Stimulated activated CD8-positive, alpha-beta memory T cell treated with anti-CD3 and anti-CD28 coated beads, Interleukin-7, amount 100 ng/mL, for 24 hours (primary cell): ENCODE measurements at places on chromosomes 2 and 18.

DNA sequence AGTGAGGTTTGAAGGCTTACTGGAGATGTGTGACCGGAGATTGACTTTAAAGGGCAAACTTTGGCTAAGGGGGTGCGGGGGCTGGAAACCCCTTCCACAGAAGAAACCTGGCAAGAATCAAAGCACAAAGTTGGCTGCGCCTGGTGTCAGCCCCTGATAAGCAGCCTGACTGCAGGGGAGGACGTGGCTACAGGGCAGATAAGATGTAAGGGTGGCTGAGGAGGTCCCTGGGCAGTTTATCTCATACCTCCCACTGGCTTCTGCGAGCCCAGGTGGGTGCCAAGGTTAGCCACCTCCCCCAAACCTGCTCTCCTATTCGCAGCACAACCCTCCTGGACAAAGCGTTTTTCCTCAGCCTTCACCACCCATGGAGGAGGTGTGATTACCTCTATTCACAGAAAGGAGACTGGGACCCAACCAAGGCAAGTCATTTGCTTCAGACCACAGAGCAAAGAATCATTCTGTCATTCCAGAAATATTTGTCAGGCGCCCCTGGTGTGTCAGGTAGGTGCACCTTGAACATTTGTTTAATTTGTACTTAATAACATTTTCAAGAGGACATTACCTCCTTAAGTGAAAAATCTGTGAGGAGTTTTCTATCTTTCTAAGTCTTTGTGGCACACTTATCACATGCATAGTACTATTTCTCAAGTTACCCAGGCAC lies 73.1 kb upstream of the IL1R1 start:
- DNase-seq, result no peak

GRCh38 chr2:223316342-223316741 lies 264.4 kb downstream of the KCNE4 start:
- no peak for DNase-seq

DNA sequence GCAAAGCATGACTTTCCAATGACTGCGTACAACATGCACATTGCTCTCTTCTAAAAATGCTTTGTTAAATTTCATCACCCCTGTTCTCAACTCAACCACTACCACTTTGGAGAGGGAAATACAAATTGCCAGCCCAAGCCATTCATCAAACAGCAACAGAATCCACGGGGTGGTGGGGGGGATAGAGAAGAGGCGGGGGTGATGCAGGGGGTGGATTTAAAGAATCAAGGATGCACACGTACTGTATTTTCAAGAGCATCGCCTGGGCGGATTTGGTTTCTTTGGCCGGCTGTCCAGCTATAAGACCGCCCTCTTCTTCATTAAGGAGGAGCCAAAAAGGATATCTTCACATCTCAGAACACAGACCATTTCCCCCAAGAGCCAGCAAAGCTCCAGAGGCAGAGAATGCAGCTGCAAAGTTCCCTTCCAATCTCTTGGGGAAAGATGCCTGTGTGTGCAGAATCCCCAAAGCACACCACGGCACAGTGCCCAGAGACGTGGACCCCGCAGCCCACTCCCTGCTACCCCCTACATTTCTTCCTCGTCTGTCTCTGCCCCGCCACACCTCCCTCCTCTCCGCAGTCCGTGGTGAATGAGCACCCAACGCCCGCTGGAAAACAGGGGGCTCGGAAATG lies 977 bp downstream of the SLC8A1 start:
- no peak for DNase-seq

- DNase-seq, result no peak
Measured at GRCh38 chr18:39805218-39805617, 2149.8 kb upstream of the PIK3C3 start.

- DNase-seq, result no peak
Measured at GRCh38 chr2:164869420-164869772, 27.8 kb upstream of the COBLL1 start.

DNA sequence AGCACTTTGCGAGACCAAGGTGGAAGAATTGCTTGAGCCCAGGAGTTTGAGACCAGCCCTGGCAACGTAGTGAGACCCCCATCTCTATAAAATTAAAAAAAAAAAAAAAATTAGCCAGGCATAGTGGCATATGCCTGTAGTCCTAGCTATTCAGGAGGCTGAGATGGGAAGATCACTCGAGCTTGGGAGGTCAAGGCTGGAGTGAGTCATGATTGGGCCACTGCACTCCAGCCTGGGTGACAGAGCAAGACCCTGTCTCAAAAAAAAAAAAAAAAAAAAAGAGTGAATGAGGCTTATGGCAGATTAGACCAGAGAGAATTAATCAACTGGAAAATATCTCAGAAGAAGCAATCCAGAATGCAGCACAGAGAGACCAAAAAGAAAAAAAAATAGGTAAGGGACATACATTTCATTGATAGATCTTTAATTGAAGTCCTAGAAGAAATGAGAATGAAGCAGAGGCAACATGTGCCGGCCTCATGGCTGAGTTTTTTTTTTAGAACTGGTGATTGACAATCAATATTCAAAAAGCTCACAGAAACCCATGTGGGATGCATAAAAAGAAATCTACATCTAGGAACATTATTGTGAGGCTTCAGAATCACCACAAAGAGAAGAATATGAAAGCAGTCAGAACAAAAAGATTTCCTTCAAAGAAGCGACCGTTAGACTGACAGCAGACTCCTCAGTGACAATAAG lies 32.2 kb upstream of the ELAC1 start:
- DNase-seq, result no peak

DNA sequence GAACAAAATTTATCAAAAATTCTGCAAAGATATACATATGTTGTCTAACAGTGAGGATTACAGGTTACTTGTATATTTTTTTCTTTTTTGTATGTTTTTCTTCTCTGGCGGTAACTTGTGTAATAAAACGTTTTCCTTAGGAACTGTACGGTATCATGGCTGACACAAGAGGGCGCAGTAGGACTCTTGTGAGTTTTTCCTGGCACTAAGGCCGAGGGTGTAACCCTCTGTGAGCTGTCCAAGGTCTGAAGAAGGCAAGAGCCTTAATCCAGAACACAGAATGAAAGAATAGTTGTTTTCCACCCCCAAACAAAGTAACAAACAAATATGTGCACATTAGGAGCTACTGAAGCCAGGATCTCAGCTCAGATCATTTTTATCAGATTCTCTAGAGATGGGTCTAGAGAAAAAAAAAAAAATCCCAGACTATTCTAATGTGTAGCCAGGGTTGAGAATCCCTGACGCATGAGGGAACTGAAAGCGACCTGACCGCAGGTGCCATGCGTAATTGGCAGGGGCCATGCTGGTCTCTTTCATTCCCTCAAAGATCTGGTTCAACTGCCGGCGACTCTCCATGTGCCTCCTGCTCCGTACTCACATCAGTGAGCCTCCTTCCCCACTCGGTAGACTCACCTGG lies 27.0 kb downstream of the TMEM200C start:
- no peak for DNase-seq

DNA sequence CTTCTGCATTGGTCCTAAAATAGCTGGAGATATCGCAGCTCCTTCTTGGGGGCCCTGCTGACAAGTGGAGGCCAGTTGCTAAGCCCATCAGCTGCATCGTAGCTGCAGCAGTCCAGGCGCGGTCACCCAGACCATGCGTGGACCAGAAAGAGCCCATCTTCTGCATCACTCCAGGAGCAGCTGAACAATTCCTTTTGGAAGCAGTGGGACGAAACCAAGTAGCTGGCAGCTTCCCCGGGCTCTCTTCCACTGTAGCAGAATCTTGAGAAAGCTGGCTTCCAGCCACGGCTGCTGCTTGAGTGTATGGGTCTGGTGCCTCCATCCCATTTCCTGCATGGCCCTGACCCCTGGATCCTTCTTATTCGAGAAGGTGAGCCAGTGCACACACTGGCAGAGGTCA lies 22.2 kb upstream of the CAB39 start:
- DNase-seq, result no peak

GRCh38 chr2:59177748-59178147 lies 936.6 kb upstream of the FANCL start:
- DNase-seq, result no peak

DNA sequence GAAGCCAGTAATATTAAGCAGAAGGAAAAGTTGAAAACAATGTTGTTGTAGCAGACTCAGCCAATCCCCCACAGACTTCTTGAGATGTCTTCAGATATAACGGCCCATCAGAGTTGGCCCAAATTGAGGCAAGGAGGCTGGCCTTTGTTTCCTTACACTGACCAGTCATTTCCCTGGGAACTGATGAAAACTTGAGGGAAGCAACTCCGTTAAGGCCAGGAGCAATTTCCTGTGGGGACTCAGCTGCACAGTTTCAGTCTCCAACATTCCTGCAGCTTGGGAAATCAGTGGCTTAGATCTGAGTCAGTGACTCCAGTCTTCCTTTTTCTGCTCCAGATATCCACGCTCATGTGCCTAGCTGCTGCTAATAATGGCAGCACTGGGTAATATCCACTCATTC lies 75.7 kb downstream of the FTCDNL1 start:
- no peak for DNase-seq
